ENCODE measurements at places on chromosomes 6 and 20.

DNA sequence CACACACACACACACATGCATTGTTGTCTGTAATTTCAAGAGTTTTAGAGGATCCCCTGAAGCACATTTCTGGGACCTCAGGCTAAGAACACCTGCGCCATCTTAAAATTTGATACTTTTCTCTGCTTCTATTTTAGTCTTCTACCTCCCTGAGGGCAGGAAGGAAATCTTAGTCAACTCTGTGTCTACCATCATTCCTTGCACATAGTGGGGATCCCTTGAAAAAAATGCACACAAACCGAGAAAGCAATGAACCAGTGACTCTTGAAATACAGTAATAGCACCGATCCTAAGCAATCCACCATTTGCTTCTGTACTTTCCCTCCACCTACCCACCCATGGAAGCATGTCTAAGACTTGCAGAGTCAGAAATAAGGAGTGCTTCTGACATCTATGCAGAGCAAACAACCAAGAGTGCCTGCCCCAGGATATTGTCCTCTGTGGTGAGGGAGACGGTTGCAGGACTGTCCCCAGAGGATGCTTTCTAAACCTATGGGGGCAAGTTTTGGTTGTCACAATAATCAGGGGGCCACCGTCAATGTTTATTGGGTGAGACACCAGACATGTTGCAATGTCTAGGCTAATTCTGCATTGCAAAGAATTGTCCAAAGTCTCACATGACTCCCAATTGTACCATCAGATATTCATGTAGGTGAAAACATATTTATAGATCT, 208.0 kb upstream of the TAB2 start:
- DNase-seq, result no peak

- DNase-seq, result no peak
These were observed 42.5 kb downstream of the LYRM2 start for GRCh38 chr6:89596056-89596455.

- DNase-seq, result peak; percentile 18
These were observed 87.7 kb downstream of the THEMIS start for GRCh38 chr6:127812985-127813698.

- no peak for DNase-seq
These were observed 79.5 kb upstream of the MARCKS start for GRCh38 chr6:113777601-113778000.

GRCh38 chr6:157059781-157060180, 263.5 kb downstream of the TMEM242 start:
- no peak for DNase-seq

- no peak for DNase-seq
These were observed 395.1 kb downstream of the TFAP2B start for GRCh38 chr6:51213811-51214210.

DNA sequence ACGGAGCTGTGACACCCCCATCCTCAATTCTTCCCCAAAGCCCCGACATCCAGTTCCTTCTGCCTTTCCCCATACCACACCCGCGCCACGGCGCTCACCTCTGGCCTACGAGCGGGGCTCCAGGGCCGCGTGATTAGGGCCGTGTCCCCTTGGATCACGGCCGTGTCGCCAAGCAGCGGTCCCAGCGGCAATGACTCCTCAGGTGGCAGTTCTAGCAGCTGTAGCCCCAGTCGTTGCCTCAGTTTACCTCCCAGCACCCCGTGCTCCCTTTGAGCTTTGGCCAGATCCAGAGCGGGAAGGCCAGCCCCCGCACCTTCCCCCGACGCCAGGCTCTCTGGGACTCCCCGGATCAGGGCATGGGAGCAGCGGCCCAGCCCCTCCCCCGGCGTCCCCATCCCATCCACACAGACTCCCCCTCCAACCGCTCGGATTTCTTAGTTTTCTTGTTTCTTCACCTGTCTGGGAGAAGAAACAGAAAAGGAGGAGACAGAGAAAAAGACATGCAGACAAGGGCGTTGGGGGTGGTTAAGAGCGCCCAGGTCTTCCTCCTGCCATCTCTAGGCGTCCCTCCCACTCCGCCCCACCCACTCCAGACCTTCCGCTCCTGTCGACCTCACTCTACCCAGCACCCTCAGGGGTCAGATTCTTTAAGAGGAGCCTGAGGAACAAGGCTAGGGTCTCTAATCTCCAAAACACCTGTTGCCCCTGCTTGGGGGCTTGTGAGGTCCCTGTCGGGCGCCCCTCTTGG, at the start of gene DDAH2:
Gene DDAH2, minus strand, starts transcription at position 533 of the 748 bp plus-strand sequence. Its CDS starts 138 bp downstream, at position 395.
- no peak for DNase-seq

DNA sequence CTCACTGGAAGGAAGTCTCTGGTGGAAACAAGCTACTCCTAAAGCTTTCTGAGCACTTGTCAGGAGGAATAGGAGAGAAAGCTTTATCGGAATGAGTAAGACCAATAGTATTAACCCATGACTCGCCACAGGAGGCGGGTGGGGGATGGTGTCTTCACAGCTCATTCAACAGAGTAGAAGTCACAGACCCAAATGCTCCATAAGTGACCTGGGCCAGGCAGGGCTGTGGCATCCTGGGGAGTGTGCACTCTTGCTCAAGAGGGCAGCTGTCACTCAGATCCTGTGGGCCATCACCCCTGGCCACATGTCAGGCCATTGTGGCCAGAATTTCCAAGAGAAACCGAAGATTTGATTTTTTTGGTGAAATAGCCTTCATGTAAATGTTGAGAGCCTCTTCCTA, 116.0 kb downstream of the SYCP2 start:
- no peak for DNase-seq

GRCh38 chr6:13638626-13639025, 23.5 kb downstream of the NOL7 start:
- DNase-seq, result no peak

- no peak for DNase-seq
These were observed 76.7 kb downstream of the CEP162 start for GRCh38 chr6:84150705-84151104.

- no peak for DNase-seq
These were observed 428.4 kb upstream of the PLCB4 start for GRCh38 chr20:8640461-8640860.

- DNase-seq, result no peak
These were observed 52.2 kb upstream of the NNAT start for GRCh38 chr20:37468886-37469285.

DNA sequence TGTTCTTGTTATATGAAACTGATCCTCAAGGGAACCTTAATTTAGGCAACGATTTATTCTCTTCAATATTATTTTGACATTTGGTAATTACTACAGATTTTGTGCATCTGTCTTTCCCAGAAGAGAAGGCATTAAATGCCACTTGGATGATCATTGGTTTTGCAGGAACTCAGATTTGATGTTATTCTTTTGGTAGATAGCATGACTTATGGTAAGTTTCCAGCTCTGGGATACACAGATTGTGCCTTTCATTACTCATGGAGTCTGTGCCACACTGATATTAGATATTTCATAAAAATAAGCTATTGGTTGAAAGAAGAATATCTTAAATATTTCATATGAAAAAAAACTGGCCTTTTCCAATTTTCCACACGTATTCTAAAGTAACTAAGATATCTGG, 120.1 kb downstream of the AIG1 start:
- DNase-seq, result no peak

DNA sequence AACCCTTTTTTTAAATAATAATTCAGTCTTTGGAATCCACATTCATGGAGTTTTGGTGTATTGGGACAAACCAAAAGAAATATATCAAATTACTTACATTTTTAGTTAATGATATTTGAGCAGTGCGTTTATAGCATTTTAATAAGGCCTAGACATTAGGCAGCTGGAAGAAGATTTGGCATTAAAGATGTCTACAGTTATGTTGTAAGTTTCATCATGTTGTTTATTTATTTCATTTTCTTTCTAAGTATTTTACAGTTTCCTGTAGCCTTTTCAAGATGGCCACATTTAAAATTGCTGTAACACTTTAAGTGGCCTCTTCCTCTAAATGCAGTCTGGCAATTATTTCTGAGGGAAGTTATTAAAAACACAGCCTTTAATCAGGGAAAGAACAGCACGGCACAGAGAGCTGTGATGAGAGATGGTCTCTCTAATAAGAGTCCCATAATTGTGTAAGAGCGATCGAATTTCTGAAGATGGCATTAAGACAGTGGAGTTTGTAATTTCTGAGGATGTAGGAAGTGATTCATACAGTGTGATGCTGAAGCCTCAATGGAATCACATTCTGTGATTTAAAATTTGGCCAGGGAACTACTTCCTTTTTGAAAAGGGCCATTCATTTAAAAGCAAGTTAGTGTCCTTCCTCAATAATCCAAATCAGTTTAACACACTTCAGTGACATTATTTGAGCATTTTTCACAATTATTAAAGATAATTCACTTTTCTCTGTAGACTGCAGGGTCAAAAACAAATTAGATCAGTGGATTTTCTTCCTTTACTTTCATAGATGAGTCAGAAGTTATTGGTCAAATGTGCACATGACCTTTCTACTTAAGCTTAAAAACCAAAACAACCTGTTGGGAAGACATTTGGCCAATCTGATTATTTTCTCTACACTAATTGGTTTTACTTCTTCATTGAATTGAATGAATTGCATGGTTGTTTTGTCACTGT, 52.4 kb upstream of the EDN3 start:
- DNase-seq, result no peak

- DNase-seq, result no peak
These were observed 58.2 kb upstream of the QKI start for GRCh38 chr6:163356324-163356723.

DNA sequence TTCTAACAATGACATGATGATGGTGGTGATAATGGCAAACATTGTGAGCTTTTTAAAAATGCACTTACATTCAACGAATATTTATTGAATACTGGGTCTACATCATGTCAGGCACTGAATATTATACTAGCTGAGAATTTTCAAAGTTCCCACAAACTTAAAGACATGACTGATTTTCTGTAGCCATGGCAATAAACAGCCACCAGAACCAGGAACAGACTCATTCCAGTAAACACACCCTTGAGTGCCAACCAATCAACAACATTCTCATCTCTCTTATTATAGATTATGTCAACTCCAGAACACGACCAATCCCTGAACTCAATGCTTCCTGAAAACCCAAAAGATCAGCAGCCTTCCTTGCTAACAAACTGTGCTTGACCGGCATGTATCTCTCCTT, 212.4 kb upstream of the RUNX2 start:
- DNase-seq, result no peak

DNA sequence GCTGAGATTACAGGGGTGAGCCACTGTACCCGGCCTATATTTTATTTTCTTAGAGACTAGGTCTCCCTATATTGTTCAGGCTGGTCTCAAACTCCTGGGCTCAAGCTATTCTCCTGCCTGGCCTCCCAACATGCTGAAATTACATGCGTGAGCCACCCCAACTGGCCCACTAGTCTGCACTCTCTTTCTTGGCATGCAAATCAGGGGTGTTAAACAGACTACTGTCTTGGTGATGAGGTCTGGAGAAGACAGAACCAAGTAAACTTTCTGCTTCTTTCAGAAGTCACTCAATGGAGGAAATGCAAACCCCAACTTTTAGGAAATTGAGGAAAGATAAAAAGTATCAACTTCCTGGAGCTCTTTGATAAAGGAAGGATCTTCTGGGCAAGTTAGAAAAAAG, 8.0 kb upstream of the TUBB2B start:
- no peak for DNase-seq

DNA sequence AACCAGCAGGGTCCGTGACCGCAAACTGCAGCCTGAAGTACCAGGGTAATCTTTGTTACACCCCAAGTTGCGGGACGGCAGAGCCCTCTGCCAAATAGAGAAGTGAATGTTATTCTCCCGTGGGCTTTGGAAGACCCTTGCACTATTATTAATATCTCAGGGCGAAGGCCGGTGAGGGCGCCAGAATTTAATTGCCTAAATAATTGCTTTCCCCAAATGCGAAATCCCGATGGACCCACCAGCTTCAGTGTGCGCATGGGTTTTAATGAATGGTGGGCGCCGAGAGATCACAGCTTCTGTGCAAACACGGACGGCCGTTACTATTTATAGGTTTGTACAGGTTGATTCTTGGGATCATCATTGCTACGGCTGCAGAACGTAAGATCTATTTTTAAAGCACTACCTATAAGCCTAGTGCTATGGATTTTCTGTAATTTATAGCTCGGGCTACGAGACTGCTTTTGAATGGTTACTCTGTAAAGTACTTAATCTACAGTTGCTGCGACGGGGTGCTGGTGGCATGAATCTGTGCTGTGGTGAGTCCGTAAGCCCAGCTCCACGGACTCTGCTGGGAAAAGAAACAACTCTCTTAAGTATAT, 15.2 kb upstream of the PHACTR3 start:
- DNase-seq, result no peak

DNA sequence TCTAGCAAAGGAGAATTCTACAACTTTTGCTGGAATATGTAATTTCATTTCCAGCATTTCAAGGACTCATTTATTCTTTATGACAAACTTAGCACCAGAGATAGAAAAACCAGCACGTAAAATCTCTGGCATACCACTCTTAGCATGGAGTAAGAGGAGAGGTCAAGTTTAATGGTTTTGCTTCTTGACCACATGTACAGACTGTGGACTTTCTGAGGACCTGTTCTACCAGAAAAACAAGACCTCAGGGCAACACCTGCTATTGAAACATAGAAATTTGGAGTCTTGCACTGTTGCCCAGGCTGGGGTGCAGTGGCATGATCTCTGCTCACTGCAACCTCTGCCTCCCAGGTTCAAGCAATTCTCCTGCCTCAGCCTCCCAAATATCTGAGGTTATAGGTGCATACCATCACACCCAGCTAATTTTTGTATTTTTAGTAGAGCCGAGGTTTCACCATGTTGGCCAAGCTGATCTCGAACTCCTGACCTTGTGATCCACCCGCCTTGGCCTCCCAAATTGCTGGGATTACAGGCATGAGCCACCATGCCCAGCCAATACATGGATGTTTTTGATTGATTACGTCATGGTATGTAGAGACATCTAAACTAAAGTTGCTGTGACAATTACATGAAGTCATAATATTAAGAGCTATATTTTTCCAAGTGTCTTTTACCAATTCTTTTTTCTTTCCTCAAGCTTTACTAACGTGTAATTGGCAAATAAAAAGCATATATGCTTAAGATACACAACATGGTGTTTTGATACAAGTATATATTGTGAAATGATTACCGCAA, 36.1 kb downstream of the CRYBG1 start:
- DNase-seq, result no peak

- no peak for DNase-seq
These were observed 4.5 kb upstream of the PXMP4 start for GRCh38 chr20:33724439-33725094.

DNA sequence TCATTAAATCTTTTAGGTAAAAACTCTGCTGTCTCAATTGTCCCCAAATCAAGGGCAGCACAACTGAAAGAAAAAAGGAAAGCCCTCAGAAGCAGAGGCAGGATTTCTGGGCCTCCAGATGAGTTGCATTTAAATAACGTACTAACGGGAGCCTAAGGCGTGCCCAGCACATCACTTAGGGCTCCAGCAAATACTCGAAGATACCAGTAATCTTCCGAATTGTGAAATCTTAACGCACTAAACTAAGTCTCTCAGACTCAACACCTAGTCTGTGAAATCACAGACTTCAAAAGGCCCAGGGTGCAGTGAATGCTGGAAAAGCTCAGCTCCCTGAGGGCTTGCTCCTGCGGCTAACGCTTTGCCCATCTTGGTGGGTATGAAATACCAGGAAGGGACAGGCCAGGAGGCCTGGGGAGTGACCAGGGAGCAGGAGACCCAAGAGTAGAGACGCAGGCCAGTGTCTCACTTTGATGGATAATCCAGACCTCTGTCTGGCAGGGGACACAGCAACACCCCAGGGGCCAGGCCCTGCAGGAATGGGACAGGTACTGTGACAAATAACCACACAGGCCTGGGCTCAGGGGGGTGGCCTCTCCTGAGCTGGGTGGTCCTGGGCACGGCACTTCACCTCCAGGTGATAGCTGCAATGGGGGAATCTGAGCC, 36.4 kb downstream of the RRBP1 start:
- no peak for DNase-seq

Data from stimulated activated CD4-positive, alpha-beta T cell treated with anti-CD3 and anti-CD28 coated beads, TNF-alpha, amount 100 ng/mL, for 24 hours (primary cell).